ENCODE measurements at places on chromosomes 7 and 10.

GRCh38 chr10:110149259-110149658 is 58.1 kb upstream of the MXI1 start:
- no peak for DNase-seq

DNA sequence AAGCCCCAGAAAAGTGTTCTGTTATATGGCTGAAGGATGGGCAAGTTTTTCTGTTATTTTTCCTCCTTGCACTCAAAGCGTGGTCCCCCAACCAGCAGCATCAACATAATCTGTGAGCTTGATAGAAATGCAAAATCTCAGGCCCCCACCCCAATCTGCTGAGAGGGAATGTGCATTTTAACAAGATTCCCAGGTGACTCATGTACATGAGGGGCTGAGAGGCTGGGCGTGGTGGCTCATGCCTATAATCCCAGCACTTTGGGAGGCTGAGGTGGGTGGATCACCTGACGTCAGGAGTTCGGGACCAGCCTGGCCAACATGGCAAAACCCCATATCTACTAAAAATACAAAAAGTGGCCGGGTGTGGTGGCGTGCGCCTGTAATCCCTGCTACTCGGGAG is 326.8 kb upstream of the PODXL start:
- DNase-seq, result no peak

DNA sequence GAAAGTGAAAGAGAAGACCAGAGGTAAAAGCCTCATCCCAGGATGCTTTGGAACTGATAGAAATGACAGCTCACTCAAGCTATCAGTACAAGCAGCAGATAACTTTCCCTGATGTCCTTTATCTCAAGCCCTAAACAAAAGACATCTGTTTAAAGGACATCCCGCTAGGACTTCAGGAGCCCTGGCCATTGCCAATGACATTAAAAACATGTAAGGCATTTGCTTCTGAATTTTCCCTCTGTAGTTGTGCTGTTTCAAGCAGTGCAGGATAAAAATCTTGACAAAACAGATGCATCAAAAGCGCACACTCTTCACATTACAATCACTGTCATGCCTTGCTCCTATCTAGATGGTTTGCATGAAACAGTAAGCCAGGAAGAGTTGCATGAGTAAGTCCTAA is 159.8 kb downstream of the AOAH start:
- DNase-seq, result no peak

- no peak for DNase-seq
Observed at GRCh38 chr10:129715805-129716204, 248.3 kb downstream of the EBF3 start.

- no peak for DNase-seq
Observed at GRCh38 chr7:138285129-138285528, 174.9 kb upstream of the TRIM24 start.

GRCh38 chr10:50740293-50740648 is 535 bp downstream of the ASAH2B start:
- DNase-seq, result no peak

GRCh38 chr10:96935148-96935547 is 103.0 kb downstream of the LCOR start:
- no peak for DNase-seq

DNA sequence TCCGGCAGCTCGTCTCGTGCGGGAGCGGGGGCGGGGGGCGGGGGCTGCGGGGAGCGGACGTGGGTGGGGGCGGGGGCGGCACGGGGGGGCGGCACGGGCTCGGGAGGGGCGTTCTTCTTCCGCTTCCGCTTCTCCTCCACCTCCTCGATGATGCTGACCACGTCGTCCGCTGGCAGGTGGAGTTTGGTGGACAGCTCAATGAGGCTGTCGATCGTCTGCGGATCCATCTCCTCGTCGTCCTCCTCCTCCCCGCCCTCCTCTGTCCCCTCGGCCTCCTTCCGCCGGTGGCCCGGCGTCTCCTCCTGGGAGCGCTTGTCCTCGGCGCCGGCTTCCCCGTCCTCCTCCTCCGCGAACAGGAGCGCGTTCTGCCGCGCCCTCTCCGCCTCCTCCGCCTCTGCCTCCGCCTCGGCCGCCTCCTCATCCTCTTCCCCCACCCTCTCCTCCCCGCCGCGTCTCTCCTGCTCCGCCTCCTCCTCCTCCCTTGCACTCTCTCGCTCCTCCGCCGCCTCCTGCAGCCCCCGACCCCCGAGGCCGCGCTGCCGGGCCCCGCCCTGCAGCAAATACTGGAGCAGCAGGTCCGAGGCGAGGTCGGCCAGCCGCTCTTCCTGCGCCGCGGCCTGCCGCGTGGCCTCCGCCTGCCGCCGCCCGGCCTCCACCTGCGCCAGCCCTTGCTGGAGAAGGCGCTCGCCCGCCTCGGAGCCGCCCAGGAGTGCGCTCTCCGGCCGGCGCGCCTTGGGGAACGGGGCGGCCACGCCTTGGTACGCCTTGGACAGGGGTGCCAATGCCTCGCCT is 1.9 kb downstream of the VGF start:
- no peak for DNase-seq

DNA sequence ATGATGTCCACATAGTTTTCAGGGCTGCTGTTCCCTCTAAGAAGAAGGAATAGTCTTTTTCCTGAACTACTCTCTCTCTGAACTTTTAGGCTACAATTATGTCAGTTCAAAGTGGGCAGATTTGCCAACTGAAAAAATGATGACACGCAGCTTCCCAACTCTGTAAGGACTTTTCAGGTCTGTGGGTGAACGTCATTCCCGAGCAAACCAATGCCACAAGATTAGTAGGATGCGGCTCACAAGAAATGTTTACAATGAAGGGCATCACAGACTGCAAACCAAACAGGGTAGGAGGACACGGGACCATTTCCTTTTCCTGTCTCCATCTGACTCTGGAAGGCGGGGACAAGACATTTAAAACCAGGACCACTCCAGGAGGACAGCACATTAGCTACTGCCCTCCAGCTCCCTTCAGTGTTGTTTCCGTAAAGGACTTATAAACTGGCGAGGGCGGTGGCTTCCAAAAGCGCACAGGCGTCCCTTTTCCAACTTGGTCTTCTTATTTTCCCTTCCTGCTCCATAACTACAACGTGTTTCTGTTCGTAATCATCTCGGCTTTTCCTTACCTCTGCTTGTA is 539 bp upstream of the MKLN1 start:
- no peak for DNase-seq

- no peak for DNase-seq
Observed at GRCh38 chr7:24407965-24408364, 124.0 kb downstream of the NPY start.

- DNase-seq, result no peak
Observed at GRCh38 chr10:47077941-47078340, 166.7 kb downstream of the PTPN20 start.

- no peak for DNase-seq
Observed at GRCh38 chr7:50475340-50475739, 25.2 kb upstream of the FIGNL1 start.

DNA sequence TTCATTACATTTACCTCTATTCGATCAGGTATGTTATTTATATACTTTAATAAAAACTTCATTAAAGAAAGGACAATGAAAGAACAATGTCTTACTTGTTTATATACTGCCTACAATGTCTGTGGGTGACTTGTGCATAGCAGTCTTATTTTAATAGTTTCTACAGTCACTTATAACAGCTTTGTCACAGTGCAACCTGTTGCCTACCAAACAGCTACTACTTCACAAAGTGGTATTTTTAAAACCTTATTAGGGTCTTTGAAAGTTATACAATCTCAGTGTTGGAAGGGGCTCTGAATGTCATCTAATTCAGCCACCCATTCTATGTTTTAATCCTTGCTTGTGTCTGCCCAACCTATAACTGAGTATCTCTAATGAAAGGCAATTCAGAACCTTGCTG is 19.0 kb downstream of the MTPN start:
- DNase-seq, result no peak

All from GF-D8 (cell line).